ENCODE measurements at places on chromosomes 5 and 9.
A peak's percentile ranks its signal among the peaks of the same experiment; 100 is the strongest.

DNA sequence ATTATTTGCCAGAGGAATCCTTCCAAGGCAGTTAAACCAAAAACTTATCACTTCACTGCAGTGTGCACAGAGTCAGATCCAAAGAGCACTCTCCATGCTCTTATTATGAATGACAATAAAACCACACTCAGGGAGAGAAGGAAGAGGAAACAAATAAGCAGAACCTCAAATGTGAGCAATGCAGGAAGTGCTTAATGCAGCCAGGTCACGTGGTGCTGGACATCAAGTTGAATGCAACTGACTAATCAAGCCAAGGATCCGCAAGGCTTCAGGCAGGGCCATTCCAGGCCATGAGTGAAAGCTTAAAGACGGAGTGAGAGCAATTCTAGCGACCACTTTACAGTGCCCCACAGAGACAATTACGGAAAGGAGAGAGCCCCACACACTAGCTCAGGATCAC, 230.4 kb upstream of the PUM3 start:
- no peak for DNase-seq

DNA sequence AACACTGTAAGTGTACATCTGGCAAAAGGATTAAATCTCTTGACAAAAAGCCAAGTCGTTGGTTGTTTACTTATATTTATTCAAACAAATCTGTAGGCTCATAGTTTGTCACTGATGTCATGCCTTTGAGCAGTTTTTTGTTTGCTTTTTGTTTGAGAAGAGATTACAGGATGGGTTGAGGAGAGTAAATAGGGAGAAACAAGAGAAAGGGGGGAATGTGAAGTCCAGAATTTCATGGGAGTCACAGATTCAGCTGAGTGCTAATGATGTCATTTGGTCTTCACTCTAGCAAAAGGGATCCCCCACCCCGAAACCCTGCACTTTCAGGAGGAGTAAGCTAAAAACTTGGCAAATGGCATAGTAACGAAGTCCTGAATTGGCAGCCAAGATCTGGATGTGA, 337.4 kb downstream of the GLIS3 start:
- DNase-seq: peak; percentile 18

DNA sequence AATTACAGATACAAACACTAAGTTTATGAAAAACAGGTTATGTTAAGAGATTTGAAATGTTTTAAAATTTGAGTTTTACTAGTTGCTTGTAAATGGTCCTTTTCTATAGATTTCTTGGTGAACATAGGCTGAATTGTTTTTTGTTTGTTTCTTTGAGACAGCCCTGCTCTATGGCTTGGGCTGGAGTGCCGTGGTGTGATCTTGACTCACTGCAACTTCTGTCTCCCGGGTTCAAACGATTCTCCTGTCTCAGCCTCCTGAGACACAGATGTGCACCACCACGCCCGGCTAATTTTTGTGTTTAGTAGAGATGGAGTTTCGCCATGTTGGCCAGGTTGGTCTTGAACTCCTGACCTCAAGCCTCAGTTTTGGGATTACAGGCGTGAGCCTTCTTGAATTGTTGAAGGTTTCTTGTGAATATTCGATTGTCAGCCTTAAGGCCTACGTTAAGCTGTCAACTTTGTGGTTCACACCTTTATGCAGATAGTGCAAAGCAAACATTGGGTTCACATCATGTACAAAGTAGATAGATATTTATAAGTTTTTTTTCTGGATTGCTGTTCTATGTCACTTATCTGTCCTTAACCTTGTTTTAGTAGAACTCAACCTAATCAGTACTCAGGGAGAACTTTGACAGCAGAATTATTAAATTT, 26.2 kb downstream of the UHRF2 start:
- no peak for DNase-seq

- no peak for DNase-seq
Observed at GRCh38 chr5:135055396-135055795, 21.4 kb upstream of the PITX1 start.

DNA sequence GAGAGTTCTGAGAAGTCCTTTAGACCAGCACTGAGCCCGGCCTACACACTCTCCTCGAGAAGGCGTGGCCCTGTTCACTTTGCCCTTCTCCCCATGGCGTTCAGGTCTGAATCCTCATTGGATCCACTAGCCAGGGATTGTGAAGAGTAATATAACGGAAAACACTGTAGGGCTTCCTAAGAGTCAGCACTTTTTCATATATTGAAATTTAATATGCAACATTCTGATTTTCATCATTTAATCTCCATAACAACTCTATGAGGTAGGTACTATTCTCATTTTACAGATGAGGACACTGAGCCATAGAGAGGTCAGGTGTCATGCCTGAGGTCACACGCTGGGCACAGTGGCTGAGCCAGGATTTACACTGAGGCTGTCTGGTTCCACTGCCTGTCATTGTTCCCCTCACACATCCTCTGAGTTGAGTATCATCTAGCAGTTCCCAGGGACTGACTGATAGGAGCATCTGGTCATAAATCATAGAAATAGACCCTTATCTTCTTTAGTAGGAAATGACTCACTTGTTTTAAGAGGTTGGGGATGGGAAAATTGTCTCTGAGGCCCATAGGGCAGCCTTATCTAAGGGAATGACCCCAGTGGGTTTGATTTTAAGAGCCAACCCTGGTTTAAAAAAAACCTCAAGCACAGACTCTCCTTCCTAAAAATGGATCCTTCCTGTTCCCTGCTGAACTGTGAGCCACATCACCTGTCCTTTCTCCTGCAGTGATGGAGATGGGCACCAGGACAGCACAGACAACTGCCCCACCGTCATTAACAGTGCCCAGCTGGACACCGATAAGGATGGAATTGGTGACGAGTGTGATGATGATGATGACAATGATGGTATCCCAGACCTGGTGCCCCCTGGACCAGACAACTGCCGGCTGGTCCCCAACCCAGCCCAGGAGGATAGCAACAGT, 41.2 kb downstream of the THBS4 start:
- DNase-seq: no peak

GRCh38 chr9:113650207-113651131, 186.9 kb downstream of the RGS3 start:
- DNase-seq: peak; percentile 51

DNA sequence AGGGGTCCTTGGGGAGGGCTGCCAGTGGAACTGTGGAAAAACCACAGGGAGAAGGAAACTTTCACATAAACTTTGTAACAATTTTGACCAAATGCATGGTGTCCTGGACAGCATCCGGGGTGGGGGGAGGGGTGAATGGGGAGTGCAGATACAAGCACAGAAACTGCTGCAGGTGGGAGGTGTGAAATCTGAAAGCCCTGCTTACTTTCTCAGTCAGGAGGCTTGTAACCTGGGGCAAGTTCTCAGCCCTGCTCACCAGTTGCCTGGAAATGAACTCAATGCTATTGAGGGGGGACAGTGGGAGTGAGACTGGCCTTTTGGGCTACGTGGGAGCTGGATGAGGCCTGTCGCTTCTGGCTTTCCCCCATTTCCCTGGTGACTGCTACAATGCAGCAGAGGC, 694.5 kb upstream of the ZNF608 start:
- no peak for DNase-seq

DNA sequence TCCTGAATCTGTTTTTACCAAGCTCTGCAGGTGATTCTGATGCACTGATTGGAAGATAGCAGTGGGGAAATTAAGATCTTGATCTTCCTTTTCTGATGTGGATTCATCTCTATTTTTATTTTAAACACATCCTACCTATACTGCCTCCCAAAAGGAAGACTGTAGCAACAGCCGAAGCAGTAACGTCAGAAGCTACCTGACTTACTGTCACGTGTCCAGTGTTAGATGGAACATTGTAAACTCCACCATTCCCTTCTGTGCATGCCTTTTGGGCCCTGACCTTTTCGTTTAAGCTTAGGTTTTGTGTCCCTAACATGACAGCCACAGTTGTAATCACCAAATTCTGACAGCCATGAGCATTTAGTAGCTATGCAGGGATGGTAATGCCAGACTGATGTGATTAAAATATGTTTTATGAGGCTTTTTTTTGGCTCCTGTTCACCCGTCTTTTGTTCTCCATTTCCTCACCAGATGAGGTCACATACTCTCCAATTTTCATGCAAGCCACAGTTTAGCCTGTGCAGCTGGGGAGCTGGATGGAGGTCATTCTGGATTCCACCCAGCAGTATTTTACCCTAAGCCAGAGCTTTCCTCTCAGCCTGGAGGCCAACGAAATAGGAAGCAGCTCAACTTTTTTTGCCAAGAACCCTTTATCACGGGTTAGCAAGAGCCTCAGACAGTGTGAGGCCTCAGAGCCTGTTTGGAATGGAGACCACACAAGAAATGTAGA, 15.6 kb upstream of the FOXD1 start:
- DNase-seq: peak; percentile 70

DNA sequence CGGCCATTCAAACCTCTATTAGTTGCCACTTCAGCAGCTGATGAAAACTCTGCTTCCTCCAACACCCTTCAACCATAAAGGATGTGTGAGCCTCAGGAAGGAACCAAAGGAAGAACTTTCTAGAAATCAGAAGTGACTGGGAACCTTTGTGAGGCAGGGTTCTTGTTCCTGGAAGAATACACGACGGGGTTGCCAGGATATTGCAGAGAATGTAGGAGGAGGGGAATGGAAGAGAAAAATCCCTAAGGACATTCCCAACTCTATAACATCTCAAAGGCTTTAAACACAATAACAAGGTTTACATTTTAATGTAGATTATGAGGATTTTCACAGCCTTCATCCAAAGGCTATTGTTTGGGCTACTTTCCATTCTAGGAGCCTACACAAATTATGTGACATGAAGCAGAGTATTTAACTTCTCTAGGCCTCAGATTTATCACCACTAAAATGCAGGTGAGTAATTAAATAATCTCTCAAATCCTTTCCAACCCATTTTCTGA, 147.7 kb downstream of the GLIS3 start:
- no peak for DNase-seq

- DNase-seq: no peak
Observed at GRCh38 chr9:121373011-121373729, 3.1 kb upstream of the STOM start.

- no peak for DNase-seq
Observed at GRCh38 chr5:87413343-87413645, 564 bp upstream of the CCNH start.

DNA sequence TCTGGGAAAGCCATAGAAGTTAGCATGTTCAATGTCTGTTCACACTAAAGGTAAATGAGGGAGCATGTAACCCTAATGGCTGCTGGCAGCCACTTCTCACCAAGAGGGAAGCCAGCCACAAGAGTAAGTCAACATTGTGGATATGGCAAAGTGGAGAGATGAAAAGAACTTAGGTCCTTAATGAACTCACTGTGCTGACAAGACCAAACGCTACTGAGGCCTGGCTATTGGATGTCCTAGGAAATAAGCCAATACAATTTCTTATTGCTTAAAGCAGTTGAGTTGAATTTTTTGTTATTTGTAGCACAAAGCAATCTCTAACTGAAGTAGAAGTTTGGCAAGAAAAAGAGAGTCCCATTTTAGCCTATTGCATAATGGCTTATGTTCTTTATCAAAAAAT, 6.8 kb downstream of the GPR150 start:
- DNase-seq: no peak

- no peak for DNase-seq
Observed at GRCh38 chr5:153953411-153953810, 85.3 kb downstream of the FAM114A2 start.

GRCh38 chr9:135297456-135298075, 182.0 kb upstream of the PPP1R26 start:
- no peak for DNase-seq

DNA sequence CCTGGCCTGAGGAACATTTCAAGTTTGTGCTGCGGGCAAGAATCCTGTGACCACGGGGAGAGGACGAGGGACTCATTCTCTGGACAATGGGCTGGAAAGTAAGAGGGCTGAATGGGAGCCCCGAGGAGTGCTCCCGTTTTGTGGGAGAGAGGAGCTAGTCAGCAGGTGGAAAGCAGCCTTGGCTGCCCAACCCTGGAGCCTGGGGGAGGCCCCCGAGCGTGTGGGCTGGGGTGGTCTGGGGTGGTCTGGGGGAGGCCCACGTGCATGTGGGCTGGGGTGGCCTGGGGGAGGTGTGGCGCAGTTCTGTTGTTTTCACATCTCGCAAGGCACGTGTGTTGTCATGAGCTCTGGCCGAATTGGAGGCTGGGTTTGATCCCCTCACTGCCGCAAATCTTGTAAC, 27.5 kb downstream of the EHMT1 start:
- DNase-seq: no peak

DNA sequence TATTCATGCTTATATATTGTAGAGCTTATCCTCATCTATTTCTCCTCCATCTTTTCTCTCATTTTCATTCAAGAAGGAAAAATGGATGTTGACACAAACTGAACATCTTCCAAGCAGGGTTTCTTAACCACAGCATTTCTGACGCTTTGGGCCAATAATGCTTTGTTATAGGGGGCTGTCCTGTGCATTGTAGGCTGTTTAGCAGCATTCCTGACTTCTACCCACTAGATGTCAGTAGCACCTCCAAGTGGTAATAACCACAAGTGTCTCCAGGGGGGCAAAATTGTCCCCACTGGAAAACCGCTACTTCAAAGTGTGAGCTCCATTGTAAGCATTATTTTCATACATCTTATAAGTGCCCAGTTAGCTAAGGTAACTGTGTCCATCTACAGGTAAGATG, 2.6 kb upstream of the TXNDC8 start:
- DNase-seq: no peak

GRCh38 chr9:136567651-136568287, 21.9 kb upstream of the NOTCH1 start:
- peak; percentile 89 for DNase-seq

- no peak for DNase-seq
Observed at GRCh38 chr5:27010646-27011045, 27.7 kb downstream of the CDH9 start.

GRCh38 chr5:149280124-149280523, 8.5 kb downstream of the AFAP1L1 start:
- no peak for DNase-seq

DNA sequence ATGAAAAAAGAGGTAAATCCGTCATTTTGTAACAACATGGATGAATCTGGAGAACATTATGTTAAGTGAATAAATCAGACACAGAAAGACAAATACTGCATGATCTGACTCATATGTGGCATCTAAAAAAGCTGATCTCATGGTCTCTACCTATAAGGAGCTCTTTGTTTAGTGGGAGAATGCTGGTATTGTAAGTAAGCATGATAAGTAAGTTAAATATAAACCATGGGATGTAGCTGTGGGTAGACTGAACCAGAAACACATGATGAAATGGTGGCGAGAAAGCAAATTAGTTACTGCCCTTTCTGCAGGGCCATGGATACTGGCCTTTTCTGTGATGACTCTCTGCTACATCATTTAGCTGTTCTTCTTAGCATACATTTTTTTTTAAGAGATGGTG, 66.4 kb upstream of the RUSC2 start:
- no peak for DNase-seq

DNA sequence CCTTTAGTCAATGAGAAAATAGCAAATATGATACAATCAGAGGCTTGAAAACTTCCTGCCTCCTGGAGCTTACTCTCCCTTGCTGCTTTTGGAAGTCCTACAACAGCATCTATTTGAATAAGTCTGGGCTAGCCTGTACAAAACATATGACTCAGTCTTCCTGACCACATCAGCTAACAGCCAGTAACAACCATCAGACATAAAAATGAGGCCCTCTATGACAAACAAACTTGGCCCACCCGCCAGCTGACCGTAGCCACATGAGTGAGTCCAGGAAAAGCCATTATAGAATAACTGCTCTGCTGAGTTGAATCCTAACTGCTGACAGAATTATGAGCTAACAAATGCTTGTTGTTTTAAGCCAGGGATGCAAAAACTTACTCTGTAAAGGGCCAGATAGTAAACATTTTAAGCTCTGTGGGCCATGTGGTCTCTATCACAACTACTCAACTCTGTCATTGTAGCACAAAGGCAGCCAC, 347.6 kb downstream of the PTPRD start:
- no peak for DNase-seq

- DNase-seq: peak; percentile 35
Observed at GRCh38 chr9:99356512-99356971, 134.5 kb downstream of the SEC61B start.

- no peak for DNase-seq
Observed at GRCh38 chr9:131976157-131977108, 103.2 kb downstream of the MED27 start.

All from AG08395 (cell line).